T1000 (cell line): ENCODE measurements at places on chromosomes 5 and 9.

DNA sequence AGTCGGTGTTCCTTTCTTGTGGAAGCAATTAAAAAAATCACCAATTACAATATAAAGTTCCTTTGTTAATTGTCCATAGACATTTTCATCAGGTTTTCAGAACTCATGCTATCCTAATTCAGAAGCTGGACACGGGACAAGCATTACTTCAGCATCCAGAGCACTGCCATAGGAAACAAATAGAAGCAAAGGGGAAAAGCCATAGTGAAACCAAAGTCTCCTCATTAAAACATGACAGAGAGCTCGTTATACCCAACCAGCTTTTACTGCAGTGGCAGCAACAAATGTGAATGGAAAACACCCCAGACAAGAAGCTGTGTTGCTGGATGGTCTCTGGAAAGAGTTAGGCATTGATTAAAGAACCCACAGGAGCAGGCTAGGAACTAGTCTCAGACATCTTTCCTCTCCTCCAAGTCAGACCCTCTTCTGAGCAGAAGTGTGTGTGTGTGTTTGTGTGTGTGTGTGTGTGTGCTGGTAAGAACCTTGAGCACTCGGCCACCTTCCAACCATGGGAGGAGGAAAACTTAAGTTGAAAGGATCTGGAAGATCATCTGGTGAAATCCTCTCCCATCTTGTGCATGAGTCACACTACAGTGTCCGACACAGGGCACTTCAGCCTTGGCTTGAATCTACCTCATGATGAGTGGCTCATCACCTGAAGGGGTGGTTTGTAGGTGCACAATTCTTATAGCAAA lies 162.6 kb upstream of the ADAMTS16 start:
- DNase-seq = no peak

DNA sequence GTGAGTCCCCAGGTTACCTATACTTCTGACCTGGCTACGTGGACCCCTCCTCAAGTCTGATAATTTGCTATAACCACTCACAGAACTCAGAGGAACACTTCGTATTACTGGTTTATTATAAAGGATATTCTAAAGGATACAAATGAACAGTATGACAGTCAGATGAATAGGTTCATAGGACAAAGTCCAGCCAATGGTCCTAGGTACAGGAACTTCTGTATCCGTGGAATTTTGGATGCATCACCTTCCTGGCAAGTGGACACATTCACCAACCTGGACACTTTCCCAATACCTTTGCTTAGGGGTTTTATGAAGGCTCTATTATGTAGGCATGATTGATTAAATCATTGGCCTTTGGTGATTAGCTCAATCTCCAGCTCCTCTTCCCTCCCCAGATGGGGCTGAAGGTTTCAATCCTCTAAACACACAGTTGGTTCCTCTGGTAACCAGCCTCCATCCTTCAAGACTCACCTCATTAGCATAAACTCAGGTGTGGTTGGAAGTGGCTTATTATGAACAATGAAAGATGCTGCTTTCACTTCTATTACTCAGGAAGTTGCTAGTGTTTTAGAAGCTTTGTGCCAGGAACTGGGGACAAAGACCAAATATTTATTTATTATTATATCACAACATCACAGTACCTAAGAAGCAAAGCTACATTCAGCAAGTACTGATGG lies 149.6 kb upstream of the ELL2 start:
- no peak for DNase-seq

DNA sequence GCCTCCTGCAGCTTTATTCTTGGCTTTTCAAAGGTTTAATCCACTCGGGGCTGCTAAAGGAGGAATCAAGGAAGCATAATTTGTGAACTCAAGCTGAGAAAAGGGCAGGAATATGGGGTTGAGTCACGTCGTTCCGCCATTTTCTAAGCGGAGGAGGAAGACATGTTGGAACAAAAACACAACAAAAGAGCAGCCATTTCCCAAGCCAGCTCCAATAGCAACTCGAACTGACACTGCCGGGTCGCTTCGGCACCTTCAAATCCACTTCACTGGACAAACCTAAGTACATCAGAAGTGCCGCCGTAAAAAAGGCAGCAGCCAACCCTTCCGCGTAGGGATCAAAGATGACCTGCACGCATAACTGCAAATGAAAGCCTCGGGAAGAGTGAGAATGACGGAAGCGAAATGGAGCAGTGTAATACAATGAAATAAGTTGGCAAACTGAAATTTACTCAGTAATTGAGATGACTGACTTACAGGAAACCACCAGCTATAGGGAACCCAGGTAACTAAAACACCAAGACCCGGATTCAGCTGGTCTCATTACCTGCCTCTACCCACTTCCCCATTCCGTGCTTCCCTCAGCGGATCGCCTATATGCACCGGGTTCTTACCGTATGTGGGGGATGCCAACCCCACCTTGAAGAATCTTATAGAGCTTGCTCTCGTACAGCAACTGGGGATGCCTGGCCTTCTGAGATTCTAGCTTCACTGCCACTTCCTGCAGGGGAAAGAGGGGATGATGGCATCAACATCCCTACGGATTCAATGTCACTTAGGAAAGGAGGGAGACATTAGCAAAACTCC lies 1.6 kb downstream of the CSNK1A1 start:
- no peak for DNase-seq

DNA sequence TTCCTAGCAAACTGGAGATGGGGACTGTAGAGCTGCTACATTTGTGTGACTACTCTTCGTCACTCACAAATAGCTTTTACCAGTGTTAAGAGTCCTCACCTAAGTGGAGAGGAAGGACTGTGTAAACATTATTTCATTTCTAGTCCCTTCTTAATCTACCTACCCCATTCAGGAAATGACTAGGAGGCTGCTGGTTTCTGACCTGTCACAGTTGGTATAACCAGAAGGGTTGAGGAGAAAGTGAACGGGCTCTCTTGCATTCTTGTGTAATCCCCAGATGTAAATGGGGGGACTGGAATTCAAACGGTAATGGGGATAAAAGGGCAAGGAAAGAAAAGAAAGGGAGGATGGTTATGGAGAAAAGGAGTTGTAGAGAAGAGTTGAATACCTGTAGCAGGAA lies 35.4 kb upstream of the BNIP1 start:
- DNase-seq = no peak

DNA sequence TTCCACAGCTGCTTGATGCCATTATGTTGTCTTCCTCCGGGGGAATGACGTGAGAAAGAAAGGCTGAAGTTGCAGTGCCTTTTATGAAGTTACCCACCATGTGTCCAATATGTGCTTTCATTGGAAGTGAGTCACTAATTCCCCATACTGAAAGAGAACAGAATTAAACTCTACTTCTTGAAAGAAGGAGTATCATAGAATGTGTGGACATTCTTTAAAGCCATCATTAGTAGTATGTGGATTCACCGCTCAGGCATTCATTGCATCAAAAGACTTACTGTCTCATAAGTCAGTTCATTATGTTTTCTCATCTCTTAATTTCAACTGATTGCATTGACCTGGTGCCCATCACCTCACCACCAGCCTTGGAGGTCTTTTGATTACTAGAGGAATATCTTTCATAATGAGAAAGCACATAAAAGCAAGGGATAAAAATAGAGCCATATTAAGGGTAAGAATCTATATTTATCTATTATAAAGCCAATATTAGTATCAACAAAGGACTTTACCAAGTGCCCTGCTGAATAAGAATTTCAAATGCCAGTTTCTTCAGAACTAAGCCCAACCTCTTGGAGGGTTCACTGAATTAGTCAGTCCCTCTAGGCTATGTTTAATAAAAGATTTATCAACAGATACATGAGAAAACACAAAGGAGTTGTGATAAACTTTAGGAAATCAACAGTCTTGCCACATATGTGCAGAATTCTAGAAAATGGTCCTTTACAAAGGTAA lies 516.1 kb downstream of the NTRK2 start:
- no peak for DNase-seq

DNA sequence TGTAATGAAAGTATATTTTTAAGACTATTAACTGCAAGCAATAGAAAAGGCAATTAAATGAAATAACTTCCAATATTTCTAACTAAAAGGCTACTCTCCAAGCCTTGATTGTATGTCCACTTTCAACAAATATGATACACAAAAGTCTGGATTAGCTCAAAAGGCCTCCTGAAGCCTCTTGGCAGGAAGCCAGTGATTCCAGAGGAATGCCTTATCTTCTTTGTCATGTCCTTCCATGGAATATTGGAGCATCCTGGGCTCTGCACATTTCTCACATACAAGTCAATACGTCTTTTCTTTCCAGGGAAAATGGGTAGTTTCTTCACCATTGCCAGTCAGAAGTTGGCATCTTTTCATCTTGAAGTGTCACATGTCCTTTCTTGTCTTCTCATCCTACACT lies 357.8 kb downstream of the KDM4C start:
- no peak for DNase-seq

- no peak for DNase-seq
These were observed 435.9 kb downstream of the DNAH5 start for GRCh38 chr5:13508559-13508958.

DNA sequence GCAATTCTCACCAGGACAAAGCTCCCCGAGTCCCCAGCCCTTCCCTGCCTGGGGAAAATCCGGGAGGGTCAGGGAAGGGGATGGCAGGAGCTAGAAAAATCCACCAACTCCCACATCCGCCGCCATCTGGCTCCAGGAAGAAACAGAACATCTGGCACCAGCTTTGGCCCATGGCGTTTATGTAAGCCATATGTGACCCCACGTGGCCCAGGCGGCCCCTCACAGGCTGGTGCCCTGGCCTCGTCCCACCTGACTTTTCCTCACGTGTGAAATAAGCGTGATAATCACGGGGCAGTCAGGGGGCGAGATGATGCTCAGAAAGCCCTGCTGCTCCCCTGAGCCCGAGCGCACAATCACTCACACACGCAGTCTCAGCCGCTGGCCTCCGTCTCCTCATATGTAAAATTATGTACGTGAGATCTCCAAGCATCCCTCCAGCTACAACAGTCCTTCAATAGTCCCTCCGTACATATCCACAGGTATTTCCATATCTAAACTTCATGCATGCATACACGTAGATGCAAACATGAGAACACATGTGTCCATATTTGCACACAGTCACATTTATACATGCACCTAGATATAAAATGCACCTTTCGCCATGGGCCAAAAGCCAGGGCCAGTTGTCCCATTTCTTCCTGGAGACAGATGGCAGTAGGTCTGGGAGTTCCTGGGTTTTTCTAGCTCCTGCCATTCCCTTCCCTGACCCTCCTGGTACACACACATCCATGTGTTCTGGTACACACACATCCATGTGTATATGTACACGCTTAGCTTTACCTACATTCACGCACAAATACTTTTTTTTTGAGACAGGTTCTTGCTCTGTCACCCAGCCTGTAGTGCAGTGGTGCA lies 28.9 kb downstream of the PLPP7 start:
- no peak for DNase-seq
